KBM-7 (cell line): ENCODE measurements at places on chromosomes 3 and 15.

GRCh38 chr3:150766742-150767141 is 3.8 kb upstream of the SIAH2 start:
- no peak for DNase-seq

DNA sequence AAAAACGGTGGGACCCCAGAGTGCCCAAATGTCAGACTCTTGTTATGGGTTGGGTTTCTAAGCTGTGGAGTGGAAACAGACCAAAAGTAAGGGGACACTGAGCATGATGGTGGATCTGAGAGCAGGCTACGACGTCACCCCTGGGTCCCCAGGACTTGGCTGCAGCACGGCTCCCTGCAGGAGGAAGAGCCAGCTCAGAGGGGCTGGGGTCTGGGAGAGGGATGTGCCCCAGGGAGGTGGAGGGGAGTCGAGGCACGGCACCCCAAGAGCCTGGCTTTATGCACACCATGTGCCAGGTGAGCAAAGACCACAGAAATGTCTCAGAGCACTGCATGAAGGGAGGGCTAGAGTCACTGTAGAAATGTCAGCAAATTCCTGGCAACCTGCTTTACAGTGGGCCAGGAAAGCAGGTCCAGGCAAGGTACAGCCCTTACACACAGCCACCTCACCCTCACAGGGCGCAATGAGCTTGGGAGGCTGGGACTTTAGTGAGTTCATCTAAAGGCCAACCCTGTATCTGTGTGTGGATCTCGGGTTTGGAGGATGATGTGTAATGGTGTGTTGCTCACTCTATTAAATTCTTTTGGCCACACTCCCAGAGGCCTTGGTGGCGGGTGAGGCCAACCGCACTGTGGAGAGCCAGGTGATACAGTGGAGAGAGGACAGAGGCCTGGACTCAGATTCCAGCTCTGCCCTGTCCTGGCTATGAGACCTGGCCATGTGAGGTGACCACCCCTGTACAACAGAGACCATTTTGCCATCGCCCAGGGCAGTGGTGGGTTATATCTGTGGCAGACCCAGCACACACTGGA is 14.1 kb downstream of the CTSH start:
- no peak for DNase-seq

DNA sequence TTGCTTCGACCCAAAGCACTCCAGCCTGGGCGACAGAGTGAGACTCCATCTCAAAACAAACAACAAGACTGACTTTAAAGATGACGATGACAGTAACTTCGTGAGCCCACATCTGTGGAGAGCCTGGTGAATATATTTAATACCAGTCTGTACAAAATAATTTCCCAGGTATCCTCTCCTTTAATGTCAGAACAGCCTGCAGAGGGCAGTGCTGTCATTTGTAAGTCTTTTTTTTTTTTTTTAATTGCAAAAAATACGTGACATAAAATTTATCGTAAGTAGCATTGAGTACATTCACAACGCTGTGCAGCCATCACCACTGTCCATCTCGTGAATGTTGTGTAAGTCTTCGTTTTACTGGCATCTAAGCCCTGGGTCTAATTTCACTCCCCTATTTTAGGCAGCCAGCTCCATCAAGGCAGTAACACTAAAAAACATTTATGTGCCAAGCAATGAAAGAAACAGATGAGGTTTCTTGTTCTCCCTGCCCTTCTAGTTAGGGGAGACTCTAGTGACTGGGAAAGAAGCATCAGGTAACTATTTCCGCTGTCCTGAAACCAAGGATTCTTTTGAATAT is 1.4 kb downstream of the HTD2 start:
- DNase-seq, result peak; percentile 63

DNA sequence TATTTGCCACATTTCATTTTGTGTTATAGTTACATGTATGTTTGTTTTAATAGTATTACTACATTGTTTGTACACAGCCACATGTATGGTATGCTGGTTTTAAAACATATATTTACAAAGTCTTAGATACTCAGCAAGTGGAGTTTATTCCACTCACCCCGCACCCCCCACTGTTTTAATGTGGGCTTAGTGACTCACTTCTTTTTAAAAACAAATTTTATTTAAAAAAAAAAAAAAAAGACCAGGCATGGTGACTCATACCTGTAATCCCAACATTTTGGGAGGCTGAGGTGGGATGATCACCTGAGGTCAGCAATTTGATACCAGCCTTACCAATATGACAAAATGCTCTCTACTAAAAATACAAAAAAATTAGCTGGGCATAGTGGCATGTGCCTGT is 26.9 kb upstream of the TJP1 start:
- DNase-seq, result no peak

GRCh38 chr3:138724443-138724842 is 110.3 kb downstream of the PIK3CB start:
- no peak for DNase-seq

DNA sequence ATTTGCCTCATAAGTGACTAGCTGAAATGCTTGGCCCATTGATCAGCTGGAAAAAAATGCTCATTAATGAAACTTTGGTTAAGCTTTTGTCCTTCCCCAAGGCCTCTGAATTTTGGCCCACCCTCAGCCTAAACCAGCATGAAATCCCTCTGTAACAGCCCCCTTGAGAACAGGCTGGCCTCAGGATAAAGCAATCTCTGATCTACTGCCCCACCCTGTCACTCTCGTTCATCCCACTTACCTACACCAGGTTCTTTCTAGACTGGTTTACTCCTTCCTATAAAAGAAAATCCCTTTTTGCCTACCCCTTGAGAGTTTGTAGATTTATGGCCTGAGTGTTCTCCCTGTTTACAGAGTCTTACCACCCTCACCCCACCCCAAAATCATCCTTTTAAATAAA is 3.4 kb upstream of the AEN start:
- no peak for DNase-seq

DNA sequence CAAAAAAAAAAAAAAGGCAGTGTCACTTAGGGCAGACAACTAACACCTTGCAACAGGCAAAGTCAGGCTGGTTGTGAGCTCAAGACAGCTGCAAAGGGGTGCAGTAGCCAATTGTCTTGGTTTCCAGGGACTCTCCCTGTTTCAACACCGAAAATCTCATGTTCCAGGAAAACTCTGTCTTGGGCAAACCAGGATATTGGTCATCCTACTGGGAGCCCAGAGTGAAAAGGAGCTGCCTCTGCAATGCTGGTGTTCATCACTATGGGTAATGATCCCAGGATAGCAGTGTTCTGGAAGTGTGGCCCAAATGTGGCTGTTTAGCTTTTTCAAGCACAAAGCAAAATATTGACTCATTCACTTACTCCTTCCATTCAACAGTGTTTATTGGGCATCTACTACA is 82.6 kb downstream of the ARHGAP31 start:
- DNase-seq, result no peak

DNA sequence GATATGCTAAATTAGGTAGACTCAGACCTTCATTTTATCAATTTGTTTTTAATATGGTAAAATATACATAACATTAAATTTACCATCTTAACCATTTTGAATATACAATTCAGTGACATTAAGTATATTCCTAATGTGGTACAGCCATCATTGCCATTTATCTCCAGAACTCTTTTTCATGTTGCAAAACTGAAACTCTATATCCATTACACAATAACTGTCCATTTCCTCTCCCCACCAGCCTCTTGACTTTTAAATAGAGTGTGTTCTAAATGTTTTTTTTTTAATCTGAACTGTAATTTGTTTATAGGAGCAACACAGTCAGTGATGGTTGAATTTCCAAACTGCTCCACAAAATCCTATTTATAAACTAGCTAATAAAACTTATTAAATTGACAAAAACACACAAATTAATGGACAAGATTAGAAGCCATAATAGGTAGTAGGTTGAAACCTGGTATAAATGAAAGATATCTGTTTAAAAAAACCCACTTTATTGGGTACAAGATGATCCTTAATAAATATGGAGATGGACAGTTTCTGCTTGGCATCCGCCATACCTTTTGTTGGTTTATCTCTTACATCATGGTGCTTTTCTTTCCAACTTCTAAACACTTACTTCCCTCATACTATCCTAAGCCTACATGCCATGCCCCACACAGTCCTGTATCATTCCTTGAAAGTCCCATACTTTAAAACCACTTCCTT is 142.4 kb downstream of the ZPLD1 start:
- DNase-seq, result no peak

DNA sequence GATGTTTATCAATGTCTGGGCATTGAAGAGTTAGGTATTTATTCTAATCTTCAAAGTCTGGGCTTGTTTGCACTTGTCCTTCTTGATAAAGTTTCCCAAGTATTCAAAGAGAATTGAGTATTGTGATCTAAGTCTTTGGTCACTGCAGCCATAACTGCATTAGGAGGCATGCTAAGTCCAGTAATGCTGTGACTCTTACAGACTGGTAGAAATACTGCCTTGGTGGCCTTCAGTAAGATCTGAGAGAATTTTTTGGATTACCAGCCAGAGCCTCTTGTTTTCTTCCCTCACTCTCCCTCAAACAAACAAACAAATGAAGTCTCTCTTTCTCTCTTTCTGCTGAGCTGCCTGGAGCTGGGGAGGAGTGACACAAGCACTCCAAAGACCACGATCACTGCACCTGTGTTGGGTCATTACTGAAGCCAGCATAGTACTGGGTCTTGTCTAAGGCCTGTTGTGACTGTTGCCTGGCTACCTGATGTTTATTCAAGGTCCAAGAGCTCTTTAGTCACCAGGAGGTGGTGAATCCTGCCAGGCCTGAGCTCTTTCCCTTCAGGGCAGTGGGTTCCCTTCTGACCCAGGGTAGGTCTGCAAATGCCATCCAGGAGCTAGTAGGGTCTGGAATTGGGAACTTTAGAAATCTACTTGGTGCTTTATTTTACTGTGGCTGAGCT is 14.8 kb upstream of the RBP2 start:
- DNase-seq, result no peak

- peak; percentile 35 for DNase-seq
Measured at GRCh38 chr3:119700269-119700919, 2.4 kb upstream of the CFAP91 start.

DNA sequence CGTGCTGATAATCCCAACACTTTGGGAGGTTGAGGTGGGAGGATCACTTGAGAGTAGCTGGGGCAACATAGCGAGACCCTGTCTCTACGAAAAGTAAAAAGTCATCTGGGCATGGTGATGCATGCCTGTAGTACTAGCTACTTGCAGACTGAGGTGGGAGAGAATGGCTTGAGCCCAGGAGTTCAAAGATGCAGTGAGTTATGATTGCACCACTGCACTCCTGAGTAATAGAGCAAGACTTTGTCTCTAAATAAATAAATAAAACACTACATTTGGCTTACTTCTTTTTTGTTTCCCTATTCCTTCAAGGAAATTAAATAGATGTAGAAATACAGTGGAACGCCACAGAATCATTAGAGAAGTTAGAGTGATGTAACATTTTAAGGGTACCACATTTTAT is 20.1 kb upstream of the LDHAL6B start:
- no peak for DNase-seq

GRCh38 chr15:54305138-54305537 is 326.9 kb downstream of the UNC13C start:
- DNase-seq, result no peak

DNA sequence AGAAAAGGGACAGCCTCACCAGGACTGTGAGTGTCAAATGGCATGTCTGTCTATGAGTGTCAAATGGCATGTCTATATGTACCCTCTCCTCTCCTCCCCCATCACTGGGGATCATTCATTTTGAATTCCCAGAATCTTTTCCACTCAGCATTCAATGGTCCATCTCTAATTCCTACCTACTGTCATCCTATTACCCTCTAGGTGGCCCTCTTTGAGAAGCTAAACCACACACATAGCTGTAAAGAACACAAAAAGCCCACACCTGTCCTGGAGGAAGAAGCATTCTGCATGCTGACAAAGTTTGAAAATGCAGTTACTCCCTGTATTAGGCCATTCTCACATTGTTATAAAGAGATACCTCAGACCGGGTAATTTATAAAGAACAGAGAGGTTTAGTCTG is 46.2 kb upstream of the PYDC2 start:
- no peak for DNase-seq

DNA sequence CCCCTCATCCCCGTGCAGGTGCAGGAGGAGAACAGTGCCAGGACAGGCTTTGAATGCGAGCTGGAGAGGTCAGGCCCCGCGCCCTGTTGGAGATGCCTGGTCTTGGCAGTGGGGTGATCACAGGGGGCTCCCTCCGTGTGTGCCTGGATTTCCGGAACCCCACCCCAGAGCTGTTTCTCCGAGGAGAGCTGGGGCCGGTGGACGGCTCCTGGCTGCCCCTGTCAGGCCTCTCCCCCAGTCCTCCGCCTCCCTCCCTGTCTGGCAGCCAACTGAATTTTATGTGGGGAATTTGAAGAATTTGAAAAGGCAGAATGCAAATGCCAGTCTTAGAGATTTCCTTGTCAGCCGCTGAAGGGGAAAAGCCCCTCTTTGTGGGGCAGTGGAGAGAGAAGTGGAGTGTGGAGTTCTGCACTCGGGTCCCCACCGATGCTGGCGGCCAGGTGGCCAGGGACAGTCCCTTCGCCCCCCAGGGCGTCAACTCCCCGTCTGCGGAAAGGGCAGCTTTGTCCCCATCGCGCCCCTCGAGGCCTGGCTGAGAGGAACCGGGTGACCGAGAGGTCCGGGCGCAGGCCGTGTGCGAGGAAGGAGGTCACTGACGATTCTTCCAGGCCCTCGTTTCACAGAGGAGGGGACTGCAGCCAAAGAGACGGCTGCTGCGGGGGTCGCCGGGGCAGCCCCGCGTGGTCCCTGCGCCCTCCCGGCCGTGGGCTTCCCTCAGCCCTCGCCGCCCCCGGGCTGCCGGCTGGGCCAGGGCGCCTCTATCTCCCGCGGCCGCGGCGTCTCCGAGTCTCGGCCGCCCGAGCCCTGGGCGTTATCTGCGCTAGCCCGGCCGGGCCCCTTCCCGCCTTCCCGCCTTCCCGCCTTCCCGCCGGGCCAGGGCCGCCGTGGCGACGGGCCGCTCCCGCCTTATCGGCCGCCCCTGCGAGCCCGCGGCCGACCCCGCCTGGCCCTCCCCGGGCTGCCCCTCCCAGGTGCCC is 56.0 kb upstream of the LCTL start:
- DNase-seq, result no peak

DNA sequence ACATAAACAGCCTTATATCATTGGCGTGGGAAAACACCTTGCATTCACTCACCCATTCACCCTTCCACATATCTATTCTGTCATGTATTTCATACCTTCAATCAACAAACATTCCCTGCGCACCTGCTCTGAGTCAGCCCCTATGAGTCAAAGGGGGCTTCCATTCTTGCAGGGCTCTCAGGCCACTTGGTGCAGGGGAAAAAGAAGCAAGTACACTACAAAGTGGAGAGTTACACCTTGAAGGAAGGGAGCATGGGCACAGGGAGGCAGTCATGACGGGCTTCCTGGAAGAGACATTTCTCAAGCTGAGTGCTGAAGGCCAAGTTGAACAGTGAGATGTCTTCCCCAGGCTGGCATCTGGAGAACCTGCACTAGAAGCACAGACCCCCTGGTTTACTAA is 4.6 kb upstream of the AMOTL2 start:
- no peak for DNase-seq
